ENCODE measurements at places on chromosomes 6 and 20.

GRCh38 chr20:6714279-6714711 lies 53.2 kb upstream of the BMP2 start:
- no peak for DNase-seq

GRCh38 chr6:168029459-168030217 lies 32.2 kb downstream of the KIF25 start:
- no peak for DNase-seq

- DNase-seq: no peak
These were observed 43.0 kb upstream of the CD2AP start for GRCh38 chr6:47434372-47435253.

- DNase-seq: no peak
These were observed 9.7 kb downstream of the TFAP2D start for GRCh38 chr6:50722829-50723554.

GRCh38 chr6:170212956-170213636 lies 77.8 kb downstream of the DLL1 start:
- no peak for DNase-seq

- peak; percentile 98 for DNase-seq
These were observed 139.0 kb downstream of the PXDC1 start for GRCh38 chr6:3612341-3613041.

GRCh38 chr6:159169193-159169555 lies at the start of gene FNDC1:
FNDC1 (plus strand) TSS chr6:159169400; CDS start chr6:159169597, 197 bp downstream.
- DNase-seq: no peak

- DNase-seq: no peak
These were observed 117.8 kb upstream of the KCNG1 start for GRCh38 chr20:51140671-51141070.

GRCh38 chr6:53604623-53605190 lies 59.8 kb upstream of the GCLC start:
- no peak for DNase-seq

GRCh38 chr6:135880066-135880972 lies 28.8 kb downstream of the PDE7B start:
- DNase-seq: no peak

- no peak for DNase-seq
These were observed 149.5 kb upstream of the SLC22A16 start for GRCh38 chr6:110625883-110626282.

- no peak for DNase-seq
These were observed 64.3 kb downstream of the MKKS start for GRCh38 chr20:10369723-10370090.

GRCh38 chr6:43807228-43808061 lies 37.4 kb downstream of the VEGFA start:
- DNase-seq: no peak

DNA sequence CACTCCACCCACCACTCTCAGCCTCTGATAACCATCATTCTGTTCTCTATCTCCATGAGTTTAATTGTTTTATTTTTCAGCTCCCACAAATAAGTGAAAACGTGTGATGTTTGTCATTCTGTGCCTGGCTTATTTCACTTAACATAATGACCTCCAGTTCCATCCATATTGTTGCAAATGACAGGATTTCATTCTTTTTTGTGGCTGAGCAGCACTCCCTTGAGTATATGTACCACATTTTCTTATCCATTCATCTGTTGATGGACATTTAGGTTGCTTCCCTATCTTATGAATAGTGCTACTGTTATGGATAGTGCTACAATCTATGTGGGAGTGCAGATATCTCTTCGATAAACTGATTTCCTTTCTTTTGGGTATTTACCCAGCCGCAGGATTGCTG lies 103.3 kb upstream of the PDE7B start:
- DNase-seq: no peak

DNA sequence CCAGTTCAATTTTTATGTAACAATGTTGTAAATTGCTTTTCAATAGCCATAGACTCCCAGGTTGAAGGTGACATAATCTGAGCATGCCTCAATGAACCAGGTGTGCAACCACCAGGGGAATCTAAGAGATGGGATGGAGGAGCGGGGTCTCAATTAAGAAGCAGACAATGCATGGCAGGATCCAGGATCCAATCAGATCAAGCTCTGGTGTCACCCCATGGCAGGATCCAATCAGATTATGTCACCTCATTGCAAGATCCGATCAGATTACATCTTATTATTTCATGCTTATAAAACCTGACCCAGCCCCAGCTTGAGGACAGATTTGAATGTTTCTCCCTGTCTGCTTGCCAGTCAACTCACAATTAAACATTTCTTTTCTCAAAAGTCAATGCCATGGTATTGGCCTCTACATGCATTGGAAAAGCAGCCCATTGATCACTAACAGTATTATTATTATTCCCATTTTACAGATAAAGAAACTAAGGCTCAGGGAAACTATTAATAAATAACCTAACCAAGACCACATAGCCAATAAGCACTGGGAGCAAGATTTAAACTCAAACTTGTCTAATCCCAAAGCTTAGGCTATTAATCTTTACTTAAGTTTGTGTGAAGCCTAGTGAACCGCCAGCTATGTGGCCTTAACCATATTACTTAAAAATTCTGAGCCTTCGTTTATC lies 14.3 kb upstream of the SIRT5 start:
- no peak for DNase-seq

DNA sequence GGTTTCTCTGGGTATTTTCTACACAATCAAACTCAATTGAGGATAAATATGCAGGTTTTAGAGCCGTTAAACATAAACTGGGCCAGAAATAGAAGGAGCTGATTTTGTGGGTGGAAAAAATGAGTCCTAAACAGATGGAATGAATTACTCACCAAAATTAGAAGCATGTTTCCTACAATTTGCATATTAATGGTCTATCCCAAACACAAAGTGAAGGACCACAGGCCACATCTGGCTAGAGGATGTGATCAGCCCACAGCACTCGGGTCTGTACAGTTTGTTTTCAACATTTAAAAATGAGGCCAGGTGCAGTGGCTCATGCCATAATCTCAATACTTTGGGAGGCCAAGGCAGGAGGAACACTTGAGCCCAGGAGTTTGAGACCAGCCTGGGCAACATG lies 296.3 kb downstream of the PREX1 start:
- no peak for DNase-seq

- no peak for DNase-seq
These were observed 88.5 kb upstream of the FAM8A1 start for GRCh38 chr6:17511580-17511979.

DNA sequence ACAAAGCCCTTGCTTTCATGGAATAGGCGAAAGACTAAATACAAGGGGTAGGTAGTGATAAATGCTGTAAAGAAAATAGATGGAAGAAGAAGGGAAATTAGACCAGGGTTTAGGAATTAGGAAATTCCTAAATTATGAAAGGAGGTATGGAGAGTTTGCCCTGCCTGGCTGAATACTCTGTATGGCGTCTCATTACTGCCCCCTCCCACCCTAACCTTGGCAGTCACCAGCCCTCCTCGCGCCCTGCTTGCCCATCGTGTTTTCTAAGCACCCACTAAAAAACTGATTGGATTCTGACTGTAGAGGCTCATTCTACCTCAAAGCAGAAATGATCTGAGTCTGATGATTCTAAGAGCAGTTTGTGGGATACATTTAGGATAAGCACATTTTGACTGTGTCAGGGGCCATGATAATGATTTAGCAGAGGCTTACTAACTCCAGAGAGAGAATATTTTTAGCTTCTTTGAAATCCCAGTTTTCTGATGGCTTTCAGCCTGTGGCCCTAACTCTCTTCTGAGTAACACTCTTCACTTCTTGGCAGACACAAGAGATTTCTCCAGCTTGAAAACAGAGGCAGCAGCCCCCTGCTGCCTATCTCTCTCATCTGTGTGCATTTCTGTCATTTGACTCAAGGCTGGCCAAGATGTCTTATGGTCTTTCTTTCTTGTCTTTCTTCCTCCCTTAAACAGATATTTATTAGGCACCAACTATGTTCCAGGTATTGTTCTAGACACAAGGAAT lies 1.4 kb upstream of the CHD6 start:
- no peak for DNase-seq

DNA sequence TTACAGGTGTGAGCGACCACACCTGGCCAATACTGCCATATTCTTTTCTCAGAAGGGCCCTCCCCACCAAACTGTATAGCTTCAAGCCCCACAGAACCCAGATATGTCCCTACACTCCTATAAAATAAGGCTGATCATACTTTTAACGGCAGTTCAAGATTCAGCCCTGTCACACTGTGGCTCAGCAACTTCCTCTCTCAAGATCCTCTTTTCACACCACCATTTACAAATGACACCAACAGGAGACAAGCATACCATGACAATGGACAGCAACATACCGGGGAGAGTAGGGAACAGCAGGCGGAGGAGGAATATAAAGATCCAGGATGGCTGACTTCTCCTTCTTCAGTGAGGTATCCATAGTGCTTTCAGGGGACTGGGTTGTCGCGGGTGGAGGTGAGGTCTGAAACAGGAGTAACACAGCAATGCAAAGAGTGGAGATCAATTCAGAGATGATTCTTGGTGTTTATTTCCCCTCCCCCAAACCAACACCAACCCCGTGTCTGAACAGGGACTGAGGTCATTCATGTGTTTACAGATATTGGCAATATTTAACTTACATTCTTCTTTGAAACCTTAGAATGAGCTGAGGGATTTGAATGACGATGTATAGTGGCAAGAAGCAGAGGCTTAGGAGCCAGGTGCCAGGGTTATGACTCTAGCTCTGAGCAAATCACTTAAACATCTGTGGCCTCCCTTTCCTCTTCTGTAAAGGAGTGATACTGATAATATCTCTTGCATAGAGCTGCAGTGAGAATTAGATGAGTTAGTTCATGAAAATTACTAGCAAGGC lies 57.6 kb upstream of the IPCEF1 start:
- no peak for DNase-seq

DNA sequence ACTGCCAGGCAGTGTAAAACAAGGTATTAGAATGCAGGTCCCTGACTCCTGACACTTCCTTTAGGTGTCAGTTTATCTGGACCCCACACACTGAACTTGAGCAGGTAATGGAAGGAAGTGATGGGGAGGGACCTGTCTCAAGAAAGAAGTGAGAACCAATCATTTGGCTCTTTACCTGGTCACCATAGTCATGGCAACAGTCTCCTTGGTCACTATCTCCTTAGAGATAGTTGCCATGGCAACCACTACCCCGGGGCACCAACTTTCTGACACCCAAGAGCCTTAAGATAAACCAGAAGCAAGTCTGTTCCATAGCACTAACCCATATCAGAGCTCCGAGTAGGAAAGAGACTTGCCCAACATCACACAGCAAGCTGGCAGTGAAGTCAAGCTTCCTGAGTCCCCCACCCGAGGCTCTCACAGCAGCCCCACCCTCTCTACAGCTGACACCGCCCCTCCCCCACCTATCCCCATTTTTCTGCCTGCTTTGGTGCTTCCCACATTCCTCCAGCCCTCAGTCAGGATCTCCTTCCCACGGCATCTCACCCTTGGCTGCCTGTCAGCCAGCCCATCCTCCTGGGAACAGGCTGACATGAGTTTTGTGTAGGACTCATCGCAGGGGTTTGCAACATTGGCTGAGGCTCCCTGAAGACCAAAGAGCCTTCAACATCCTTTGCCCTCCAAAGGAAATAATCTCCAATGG lies 16.3 kb upstream of the HM13 start:
- DNase-seq: no peak

DNA sequence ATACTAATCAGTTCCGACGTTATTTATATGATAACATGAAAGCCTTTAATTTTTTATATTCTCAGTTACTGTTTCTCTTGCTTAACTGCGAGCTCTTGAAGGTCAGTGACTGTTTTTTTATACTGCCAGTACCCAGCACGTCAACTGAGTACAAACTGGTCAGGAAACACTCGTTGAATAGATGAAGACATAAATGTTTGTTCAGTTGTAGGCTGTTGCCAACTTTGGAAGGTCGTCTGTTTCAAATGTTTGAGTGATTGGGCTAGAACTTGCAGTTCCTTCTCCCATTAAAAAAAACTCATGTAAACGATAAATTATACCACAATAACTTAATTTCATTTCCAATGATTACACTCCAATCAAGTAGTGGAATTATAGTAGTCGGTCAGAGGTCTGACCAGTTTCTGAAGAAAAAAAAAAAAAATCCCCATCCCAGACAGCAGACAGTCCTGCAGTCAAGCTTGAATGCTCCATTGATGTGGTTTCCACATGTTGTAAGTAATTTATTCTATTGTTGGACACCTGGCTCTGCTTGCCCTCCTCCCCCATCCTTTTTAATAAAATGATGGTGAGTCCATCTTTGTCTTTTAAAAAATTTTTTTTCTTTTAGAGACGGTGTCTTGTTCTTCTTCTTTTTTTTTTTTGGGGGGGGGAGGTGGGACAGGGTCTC lies 81.1 kb downstream of the SASH1 start:
- DNase-seq: peak; percentile 35

DNA sequence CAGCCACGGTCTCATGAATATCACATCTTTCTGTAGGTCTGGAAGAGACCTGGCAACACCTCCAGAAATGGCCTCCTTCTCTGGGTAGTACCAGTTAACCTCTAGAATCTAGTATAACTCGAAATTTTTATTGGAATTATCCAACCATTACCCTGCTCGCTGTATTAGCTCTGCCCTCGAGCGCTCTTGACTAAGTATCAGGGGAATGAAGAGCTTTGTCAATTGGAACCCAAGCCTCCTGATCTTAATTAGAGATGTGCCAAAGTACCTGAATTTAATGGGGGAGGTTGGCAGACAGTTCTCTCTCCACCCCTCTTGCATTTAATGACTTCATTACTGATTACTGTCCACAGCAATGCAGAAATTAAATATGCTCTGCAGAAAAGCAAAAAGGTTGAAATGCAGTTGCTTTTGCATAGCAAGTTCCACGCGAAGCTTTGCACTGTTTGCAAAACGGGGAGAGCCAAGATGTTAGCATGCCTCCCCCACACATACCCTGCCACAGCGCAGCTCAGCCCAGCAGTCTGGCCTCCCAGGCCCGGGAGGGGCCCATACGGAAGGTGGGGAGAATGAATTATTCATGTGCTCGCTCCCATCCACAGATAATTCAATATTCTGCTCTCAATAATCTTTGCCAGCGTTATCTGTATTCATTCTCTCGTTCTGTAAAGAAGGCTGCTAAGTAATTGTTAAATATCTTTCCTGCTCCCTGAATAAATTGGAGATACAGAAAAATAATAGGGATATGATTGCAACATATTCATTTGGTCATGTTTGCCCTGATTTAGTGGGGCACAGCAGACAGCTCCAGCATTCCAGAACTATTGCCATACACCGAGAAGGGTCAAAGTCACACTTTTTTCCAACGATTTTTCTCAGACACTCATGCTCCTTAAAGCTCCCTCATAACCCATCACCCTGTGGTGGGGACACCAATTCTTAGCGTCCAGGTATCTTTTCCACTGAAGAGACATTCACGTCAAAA lies 305.8 kb downstream of the CDH26 start:
- DNase-seq: no peak

DNA sequence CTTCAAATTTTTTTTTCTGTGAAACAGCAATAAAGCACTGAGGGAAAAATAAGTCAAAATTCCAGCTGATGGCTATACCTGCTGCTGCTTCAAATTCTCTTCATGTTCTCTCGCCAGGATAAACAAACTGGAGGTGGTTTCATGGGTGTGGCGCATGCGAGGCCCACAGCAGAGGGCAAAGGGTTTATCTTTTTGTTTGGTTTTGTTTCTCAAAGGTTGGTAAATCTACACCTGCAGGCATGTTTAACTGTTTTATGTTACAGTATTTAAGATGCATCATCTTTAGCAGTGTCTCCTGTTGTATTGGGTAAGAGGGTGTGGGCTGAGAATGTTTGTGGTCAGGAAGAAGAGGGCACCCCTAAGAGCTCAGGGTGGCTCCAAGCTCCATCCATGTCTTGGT lies 342.2 kb downstream of the CDH26 start:
- peak; percentile 56 for DNase-seq

Data from NCI-H748 treated with DMSO at 0.1 percent for 48 hours (cell line).